ENCODE measurements at places on chromosomes 5 and 9.

DNA sequence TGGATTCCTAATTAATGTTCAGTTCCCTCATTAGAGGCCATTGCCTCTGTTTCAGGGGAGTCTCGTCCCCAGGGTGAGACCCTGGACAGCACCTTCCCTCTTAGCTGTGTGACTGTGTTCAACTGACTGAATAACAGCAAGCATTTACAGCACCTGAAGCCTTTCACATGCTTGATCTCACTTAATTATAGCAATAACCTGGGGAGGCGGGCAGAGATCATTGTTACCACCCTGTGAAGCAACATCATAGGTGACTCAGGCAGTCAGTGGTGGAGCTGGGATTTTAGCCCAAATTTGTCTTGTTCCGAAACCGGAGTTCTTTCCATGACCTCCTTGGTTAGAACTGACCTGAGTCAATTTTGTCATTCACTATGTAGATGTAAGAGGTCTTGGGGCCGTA is 105.2 kb upstream of the RAD23B start:
- peak; percentile 45 for DNase-seq

DNA sequence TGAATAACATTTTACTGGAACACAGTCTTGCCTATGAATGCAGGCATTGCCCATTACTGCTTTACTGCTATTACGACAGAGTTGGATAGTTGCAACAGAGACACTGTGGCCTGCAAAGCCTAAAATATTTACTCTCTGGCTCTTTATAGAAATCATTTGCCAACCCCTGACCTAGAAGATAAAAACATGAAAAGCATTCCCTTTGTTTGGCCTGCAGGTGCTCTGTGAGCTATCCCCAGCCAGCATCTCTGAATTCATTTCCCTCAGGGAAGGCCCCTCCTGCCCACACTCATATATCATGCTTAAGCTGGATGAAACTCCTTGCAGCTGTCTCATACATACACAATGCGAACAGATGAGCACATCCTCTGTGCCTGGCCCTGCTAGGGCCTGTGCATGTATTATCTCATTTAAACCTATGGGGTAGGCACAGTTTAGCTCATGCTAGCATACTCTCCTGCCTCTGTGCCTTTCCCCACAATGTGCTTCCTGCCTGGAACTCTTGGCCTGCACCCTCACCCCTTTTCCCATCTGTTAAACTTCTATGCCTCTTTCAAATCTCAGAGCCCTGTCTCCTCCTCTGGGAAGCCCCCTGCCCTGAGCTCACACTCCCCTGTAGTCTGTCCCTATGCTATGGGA is 193.1 kb downstream of the PAX5 start:
- no peak for DNase-seq

- no peak for DNase-seq
Observed at GRCh38 chr5:94690778-94691177, 72.3 kb downstream of the SLF1 start.

DNA sequence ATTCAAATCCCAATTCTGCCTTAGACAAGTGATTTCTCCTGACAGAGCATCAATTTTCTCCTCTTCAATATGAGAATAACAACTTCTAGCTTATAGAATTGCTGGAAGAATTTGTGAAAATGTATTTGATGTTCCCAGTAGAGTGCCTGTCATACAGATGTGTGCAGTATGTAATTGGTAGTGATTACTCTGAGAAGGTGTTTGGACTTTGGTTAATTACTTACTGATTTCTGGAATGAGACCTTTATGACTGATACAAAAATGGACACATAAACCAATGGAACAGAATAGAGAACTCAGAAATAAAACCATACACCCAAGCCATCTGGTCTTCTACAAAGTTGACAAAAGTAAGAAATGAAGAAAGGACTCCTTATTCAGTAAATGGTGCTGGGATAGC is 101.9 kb upstream of the TRIM32 start:
- no peak for DNase-seq

- no peak for DNase-seq
Observed at GRCh38 chr5:79378510-79379186, 135.3 kb downstream of the HOMER1 start.

- DNase-seq, result no peak
Observed at GRCh38 chr9:92122061-92122460, 6.8 kb upstream of the SPTLC1 start.

- DNase-seq, result no peak
Observed at GRCh38 chr5:145484158-145484557, 351.0 kb downstream of the PRELID2 start.

DNA sequence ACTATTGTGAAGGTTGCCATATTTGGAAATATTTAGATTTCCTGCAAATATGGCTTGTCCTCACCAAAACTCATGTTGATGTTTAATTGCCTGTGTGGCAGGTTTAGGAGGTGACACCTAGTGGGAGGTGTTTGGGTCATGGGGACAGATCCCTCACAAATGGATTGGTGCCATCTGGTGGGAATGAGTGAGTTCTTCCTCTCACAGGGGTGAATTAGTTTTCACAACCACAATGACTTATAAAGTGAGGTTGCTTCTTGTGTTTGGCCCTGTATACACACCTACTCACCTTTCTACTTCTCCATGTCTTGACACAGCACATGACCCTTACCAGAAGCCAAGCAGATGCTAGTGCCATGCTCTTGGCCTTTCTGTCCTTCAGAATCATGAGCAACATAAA is 41.1 kb downstream of the ISOC1 start:
- DNase-seq, result no peak

- no peak for DNase-seq
Observed at GRCh38 chr9:88991066-88992034, at the start of gene S1PR3. S1PR3 (plus strand) TSS chr9:88991468; CDS start chr9:89001201, 9,733 bp downstream.

DNA sequence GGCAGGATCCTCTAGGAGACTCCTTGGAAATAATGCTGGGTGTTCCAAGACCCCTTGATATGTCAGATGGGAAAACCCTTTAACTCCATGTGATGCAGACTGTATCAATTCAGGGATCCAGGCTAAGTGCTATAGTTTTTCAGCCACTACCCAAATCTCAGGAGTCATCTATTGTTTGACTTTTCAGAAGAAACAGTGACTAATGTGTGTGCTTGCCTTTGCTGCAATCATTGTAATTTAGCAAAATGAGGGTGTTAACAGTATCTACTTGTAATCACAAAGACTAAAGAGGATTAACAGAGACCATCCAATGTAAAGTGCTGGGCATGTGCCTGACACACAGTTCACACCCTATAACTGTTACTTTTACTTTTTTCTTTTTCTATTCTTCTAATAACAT is 309.6 kb upstream of the RFX3 start:
- no peak for DNase-seq

DNA sequence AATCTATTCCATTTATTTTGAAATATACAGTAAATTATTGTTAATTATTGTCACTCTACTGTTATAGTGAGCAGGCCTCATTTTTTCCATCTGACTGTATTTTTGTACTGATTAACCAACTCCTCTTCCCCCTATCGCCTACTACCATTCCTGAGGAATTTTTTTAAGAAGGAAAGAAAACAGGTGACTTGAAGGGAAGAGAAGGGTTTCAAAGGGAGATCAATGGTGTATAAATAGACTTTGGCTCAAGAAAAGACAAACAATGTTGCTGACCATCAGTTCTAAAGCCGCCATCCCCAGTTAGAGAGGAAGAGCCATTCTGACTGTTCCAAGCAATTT is 69.7 kb downstream of the BAAT start:
- no peak for DNase-seq

GRCh38 chr5:127581450-127581849 is 64.0 kb downstream of the PRRC1 start:
- no peak for DNase-seq

GRCh38 chr5:59001716-59002115 is 418.8 kb downstream of the RAB3C start:
- no peak for DNase-seq

GRCh38 chr5:64207978-64208377 is 42.3 kb downstream of the RNF180 start:
- DNase-seq, result peak; percentile 11

GRCh38 chr5:142735323-142736246 is 34.6 kb upstream of the ARHGAP26 start:
- DNase-seq, result no peak

DNA sequence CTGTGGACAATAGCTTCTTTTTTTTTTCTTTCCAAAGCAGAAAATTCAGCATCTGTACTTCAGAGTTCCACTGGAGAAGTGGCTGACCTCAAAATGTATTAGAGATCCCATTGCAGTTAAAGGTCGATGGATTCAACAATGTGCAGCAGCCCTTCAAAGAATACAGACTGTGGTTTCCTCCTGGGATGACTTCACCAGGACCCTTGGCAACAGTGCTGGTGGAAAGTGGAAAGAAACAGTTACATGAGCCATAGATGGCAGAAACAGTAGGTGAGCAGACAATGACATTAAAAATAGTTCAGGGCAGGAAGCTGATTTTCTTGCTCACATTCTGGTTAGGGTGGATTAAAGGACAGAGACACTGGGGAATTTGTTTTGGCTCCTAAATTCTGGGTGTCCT is 62.4 kb downstream of the SLC28A3 start:
- DNase-seq, result no peak

DNA sequence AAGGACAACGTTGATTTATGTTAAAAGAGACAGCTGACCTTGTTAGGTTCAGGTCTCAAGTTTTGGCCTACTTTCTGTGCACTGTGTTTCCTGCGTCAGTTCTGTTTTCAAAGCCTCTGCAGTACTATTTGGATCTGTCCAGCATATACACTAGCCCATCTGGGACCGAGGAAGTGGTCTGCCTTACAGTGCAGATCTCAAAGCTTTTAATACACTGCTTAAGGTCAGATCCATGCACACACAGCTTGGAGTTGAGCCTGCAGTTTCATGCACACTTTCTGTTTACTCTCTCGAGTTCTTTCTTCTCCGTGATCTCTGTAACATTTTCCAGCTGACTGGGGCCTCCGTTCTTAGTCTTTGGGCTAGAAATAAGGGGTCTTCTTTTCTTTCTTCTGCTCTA is 24.1 kb downstream of the CARTPT start:
- DNase-seq, result no peak

- DNase-seq, result no peak
Observed at GRCh38 chr5:135564331-135564730, 14.5 kb downstream of the CXCL14 start.

DNA sequence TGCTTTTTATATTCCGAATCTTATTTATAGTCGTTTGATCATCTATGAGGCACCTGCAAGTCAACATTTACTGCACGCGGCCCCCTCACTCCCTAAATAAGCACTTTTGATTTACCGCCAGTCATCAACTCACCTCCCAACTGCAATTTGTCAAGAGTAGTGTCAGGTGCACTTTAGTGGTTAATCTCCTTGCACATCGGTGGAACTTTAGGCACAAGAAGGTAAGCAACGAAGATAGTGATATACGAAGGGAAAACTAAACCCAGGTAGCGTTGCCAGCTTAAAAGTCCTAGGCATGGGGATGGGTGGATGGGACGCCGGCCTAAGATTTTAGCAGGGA is 513 bp upstream of the RNF180 start:
- DNase-seq, result no peak

DNA sequence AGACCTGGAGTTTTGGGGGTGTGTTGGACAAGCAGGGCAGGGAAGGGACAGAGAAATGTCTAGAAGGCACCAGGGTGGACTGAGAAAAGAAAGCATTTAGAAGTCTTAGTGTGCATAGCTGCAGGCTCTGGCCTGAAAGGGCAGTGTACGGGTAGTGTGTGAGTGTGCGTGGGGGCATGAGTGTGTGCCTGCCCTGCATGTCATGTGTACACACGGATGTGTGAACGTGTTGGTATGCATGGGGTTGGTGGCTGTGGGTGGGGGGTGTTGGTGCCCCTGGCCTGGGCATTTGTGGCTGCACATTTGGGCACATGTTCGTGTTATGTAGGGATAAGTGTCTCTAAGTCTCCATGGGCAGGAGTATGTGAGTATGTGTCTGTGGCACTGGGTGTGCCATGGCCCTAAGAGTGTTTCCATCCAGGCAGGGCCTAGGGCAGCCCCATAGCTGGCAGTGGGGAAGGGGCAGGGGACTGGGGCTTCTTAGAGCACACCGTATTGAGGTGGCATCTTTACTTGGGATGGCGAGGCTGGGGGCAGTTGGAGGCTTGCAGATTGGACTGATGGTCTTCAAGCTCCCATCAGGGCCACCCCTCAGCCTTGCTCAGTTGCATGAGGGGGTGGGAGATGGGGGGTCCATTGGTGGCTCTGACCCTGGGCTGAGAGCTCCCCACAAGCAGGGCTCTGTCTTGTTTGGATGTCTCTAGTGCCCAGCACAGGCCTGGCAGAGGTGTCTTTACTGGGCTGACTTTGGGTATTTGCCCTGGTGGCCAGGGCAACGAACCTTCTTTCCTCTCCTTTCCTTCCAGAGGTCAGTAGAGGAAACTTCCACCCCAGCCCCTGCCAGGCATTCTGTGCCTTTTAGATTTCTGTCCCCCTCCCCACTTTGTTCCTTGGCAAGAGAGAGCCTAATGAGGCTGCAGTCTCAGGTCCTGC is 15.0 kb downstream of the PSD2 start:
- no peak for DNase-seq

- no peak for DNase-seq
Observed at GRCh38 chr5:2588850-2589501, 162.5 kb downstream of the IRX2 start.

DNA sequence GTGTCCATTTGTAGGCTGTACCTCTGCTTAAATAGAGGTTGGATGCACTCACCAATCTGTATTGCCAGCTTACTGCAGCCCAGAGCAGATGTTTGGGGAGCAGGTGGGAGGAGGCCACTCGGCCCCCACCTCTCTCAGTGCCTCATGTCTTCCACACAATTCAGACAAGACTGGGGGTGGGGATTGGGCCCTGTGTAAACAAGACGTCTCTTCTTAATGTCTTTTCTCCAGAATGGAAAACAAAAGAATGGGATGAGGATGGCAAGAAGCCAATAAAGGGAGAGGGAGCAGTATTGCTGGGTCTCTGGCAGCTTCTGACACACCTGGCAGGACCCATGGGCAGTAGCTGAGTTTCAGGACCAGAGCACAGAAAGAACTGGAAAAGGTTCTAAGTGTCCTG is 64.9 kb downstream of the SIL1 start:
- peak; percentile 58 for DNase-seq
